ENCODE measurements at places on chromosomes 5 and 9.

- DNase-seq, result no peak
Observed at GRCh38 chr5:143593723-143594122, 190.2 kb upstream of the NR3C1 start.

DNA sequence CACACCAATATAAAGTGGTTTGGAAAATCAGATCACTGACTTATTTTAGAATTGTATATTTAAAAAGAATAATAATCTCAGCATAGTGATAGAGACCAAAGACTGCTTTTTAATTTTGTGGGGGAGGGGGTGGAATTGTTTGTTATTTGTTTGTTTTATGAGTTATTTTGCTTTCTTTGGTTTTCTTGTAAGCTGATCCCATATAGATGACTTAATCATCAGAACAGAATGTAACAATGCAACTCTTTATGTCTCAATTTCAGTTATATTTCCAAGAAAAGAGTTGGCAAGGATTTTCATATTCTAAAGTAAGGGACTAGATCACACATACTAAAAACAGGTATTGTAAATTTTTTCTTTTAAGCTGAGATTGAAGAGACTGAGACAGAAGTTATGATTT, 984.9 kb downstream of the TLE4 start:
- peak; percentile 77 for DNase-seq

DNA sequence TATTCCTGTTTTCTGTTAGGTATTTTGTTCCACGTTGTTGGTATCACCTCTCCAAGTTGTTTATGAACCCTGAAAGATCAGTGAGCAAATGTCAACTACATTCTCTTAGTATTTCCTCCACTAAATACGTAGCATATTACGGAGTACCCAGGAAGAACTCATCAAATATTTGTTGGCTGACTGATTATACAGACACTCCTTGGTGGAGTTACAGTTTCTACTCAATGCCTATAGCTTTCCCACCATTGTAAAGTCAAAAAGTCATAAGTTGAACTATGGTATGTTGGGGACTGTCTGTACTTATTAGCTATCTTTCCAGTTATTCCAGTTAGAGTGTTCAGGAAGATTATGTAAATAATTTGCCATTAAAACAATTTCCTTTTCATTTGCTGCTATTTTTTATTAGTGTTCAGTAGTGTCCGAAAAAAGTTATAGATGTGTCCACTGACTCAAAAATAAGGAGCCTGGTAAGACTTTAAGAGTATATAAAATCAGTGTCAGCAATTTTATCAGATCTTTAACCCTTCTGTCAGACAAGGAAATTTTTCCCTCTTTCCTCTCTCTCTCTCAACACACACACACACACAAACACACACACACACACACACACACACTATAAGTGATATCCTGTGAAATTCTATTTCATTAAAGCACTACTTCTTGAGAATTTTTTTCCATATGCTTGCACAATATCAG, 6.8 kb upstream of the APBA1 start:
- DNase-seq, result no peak

DNA sequence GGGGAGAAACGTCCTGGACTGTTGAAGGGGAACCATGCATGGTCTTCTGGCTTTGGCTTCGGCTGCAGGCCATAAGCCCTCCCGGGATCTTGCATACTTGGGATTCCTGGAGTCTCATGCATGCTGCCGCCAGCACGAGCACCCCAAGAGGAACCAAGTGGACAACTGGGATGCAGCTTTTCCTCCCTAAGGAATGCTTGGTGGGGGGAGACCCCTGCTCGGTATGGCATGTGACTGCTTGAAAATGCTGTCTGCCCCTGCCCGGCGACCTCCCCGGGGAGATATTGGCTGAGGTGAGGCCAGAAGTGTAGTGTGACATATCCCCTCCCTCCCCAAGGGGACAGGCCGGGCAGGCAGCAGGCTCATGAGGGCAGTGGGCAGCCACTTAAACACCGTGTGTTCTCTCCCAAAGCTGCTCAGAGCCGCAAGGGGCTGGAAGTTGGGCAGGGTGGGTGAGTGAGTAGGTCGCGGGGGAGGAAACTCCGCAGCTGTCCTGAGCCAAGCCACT, 15.7 kb downstream of the TMEM171 start:
- no peak for DNase-seq

DNA sequence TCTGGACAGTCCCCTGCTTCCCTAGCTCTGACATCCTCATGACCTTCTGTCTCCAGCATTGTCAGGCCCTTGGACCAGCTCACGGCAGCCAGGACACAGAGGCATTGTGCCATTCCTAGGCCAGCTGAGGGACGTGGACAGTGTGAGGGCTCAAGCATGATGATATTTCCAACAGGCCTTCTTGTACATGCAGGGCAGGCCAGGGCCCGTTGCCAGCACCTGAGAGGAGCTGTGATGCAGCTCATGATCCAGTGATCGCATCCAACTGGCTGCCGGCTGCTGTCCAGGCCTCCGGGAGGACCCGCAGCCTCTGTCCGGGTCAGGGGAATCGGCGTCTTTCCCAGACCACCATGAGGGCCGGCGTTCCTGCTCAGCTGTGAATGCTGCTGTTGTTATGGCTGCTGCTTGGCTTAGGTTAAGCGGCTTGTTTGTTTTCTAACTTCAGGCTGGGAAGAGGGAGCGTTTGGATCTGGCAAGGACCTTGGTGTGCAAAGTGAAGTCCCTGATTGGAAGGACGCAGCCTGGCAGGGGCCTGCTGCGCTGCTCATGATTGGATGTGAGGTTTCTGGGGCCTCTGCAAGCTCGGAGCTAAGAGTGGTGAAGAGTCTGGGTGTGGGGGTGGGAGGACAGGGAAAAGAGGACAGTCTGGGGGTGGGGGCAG, 53.8 kb downstream of the PDZD2 start:
- DNase-seq, result no peak

GRCh38 chr5:150461231-150461630, 11.7 kb upstream of the RPS14 start:
- DNase-seq, result no peak

- no peak for DNase-seq
Observed at GRCh38 chr5:347712-348284, 26.3 kb downstream of the AHRR start.

- DNase-seq, result peak; percentile 17
Observed at GRCh38 chr9:82920154-82920553, 142.8 kb downstream of the RASEF start.

DNA sequence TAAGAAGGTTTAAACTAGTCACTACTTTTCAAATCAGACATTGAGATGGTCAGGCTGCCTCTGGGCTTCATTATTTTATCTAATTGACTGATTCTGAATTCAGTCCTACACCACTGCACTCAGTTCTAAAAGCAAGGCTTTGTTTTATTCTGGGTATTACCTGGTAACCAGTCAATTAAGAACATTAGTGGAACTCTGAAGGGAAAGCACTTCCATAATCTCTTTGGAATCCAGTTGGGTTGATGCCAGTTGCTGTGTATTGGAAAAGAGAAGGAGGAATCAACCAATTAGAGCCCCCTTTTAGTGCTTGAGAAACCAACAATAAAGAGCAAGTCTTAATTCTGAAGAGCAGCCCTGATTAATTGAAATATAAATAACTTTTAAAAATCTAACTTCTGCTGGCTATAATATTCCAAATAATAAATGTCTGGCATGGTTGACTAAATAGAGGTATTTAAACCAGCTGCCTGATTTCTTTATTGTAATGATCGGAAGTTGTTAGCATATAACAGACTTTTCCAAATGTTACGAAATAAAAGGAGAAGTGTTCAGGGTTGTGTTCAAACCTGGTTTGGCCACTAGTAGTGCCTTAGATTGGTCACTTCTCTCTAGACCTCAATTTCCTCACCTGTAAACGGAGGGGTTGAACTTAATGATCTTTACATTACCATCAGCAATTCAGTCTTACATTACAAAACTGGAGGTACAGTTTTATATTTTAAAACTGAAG, 32.0 kb downstream of the CPEB4 start:
- peak; percentile 35 for DNase-seq

GRCh38 chr5:92704590-92704989, 876.4 kb downstream of the NR2F1-AS1 start:
- no peak for DNase-seq

- no peak for DNase-seq
Observed at GRCh38 chr5:9405196-9405754, 140.6 kb downstream of the SEMA5A start.

- no peak for DNase-seq
Observed at GRCh38 chr5:10753178-10753577, 7.9 kb downstream of the DAP start.

- no peak for DNase-seq
Observed at GRCh38 chr9:100186356-100186755, 87.3 kb downstream of the INVS start.

DNA sequence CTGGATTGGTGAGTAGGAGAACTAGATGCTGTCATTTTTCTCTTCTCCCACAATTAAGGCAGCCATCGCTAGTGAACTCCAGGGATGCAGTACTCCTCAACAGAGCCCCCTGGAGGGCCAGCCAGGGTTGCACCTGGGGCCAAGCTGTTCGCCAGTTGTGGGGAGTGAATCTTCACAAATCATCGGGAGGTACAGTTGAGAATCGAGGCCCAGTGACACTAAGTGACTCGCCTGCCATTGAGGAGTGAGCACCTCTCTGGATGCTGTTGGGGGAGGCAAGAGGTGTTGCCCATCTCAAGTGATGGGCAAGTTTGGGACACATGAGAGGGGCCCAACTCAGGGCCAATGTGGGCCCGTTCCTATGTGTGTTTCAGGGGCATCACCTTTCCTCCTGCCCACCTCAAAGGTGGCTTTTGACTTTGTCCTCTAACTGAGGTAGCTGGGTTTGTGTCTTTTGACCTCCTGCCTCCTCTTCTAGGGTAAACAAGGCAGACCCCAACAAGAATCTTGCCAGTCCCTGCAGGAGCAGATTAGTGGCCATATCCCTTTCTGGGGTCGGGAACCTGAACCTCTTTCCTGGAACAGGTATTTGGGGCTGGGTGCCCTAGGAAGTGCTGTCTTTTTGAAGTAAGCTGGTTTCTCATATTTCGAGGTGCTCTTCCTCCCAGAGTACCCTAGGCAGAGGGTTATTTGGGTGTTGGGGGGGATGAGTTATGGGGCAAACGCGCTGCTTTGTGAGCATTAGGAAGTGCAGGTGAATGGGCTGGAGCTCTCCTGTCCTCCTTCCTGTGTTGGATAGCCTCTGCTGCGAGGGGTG, 181.2 kb downstream of the MACROH2A1 start:
- no peak for DNase-seq

DNA sequence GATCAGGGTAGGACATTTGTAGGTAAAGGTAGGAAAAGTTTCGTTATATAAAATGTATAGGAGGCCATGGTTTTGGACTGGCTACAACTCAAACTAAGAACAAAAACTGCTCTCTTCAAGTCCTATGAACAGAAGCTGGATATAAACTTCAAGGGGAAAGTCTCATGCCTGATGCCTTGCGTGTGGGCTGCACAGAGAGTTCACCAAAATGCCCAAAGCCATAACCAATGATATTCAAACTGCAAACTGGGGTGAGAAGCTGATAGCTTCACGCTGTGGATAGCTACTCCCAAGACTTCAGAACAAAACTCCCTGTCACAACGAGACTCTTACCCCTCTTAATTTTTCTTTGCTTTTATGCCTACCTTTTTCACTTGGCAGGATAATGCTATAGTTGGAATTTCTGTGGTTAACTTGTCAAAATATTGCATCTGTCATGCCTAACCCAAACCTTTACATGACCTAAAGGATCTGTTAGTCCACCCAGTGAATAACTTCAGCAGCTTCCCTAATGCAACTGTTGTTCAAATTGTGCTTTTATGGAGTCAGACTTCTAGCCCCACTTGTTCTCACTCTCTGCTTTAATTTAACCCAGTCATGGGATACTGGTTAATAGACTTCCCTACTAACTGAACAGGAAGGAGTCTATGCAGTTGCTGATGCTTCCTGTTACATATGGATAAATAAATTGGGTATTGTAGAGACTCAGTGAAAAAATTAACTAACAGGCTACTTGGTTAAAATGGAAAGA, 71.9 kb downstream of the SFXN1 start:
- no peak for DNase-seq

DNA sequence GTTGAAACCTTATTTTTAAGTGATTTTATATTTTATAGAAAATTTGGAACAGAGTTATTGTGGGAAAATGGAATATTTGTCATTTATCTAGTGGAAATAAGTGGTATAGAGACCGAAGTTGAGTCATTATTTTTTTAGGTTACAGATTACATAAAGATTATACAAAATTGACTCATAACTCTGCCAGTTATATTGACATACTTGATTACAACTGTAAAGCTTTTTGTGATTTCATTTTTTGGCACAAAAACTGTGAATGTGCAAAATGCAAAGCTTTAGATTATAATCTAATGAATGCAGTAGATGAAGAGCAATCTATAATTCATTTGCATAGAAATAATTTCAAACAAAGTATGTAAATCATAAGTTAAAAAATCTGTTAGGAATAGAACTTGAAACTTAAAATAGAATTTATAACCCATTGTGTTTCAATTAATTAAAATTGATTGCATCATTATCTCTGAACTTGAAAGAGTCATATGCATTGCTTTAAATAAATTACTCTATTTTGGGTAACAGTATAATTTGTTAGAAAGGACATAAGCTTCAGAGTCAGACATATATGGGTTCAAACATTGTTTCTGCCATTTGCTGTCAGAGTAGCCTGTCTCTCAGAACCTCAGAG, 280.4 kb downstream of the FER start:
- DNase-seq, result no peak

GRCh38 chr9:122453677-122454135, 24.0 kb downstream of the OR1J1 start:
- no peak for DNase-seq

DNA sequence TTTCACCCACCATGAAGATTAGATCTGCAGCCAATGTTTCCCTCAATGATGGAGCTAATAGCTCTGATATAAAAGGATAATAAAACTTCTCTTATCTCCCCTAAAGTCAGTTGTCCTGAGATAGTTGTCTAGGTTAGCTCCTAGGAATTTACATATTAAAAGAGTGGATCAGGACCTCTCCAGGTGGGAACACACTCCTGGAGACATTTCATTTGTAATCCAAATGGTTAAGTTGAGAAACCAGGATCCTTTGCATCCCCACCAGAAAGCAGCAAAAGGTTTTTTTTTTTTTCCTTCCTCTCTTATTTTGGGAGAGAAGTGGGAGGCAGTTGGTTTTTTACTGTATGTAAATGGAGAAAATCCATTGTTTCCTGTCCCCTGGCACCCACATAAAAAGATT, 182.5 kb upstream of the FBXL17 start:
- no peak for DNase-seq

- DNase-seq, result peak; percentile 53
Observed at GRCh38 chr5:138869763-138870500, 5.2 kb downstream of the LRRTM2 start.

- peak; percentile 47 for DNase-seq
Observed at GRCh38 chr9:88953381-88954029, 37.8 kb upstream of the S1PR3 start.

DNA sequence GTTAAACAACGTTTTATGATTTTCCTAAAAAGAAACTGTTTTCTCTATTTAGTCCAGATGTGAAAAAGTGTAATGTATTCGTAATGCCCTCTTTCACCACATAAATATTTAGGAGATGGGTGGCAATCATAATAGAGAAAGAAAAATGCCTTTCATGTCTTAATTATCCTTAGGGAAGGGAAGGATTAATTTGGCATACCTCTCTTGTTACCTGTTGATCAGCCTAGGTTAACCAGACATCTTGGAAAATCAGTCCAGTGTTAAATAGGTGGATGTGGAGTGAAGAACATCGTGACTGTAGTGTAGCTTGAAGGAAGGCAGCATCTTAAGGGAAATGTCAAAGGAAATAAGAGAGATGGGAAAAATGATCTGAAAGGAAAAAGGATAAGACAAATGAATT, 76.2 kb downstream of the NNT start:
- DNase-seq, result no peak

All from choroid plexus epithelial cell (primary cell).